ENCODE measurements at places on chromosomes 6 and 20.

DNA sequence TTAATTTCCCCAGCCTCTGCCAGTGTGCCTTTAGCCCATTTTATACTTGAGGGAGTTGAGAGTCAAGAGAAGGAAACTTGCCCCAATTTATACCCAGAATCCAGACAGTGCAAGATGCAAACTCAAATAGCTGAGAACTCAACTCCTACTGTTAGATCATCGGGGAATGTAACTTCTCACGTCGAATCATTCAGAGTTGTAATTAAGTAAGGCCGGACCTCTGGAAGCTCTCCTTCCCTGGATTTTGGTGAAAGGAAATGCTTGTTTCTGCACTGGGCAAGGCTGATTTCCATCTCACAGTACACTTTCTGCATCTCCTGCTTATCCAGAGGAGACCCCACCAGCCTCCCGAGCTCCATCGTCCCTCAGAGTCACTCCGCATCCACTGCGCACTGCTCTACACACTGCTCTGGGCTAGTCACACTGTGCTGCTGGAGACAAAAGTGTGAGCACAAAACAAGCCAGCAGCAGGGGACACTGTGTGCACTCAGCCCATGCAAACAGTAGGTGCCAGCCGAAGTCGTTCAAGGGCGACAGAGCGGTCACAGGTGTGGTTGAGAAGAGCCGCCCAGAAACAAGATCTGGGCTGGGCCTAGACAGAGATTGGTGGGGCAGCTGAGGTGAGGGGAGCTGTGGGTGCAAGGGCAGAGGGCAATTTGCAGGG is 150.4 kb upstream of the QKI start:
- no peak for DNase-seq

GRCh38 chr6:27230758-27231111 is 16.8 kb upstream of the PRSS16 start:
- DNase-seq, result no peak

- no peak for DNase-seq
These were observed 15.8 kb upstream of the RFPL4B start for GRCh38 chr6:112331306-112331705.

GRCh38 chr6:20870021-20870420 is 335.8 kb downstream of the CDKAL1 start:
- no peak for DNase-seq

DNA sequence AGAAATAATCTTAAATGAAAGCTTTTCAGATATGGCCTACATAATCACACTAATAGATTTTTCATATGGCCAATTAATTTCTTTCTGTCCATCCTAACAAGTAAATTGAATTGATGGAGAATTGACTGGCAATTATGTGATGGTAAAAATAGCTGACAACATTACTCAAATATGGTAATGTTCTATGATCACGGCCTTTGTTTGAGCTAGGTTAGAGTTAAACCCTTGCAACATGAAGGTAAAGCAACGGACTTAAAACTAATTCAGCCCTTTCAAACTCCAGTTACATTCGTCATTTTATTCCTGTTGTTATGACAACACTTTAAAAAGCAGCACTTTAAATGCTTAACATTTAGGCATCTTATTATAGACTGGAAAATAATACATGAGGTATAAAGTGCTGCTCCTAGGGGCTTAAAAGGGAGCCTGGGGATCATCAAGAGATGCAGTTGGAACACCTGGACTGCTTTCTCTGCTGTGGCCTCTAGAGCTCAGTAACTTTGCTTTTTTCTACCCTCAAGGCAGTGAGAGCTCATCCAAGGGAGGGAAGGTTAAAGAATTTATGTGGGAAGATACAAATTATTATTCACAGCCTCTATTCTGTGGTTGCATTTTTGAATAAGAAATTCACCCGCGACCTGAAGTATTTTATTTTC is 46.9 kb downstream of the RIPOR2 start:
- DNase-seq, result no peak

GRCh38 chr6:156827382-156827781 is 50.2 kb downstream of the ARID1B start:
- DNase-seq, result no peak
